ENCODE measurements at places on chromosomes 5 and 9.

DNA sequence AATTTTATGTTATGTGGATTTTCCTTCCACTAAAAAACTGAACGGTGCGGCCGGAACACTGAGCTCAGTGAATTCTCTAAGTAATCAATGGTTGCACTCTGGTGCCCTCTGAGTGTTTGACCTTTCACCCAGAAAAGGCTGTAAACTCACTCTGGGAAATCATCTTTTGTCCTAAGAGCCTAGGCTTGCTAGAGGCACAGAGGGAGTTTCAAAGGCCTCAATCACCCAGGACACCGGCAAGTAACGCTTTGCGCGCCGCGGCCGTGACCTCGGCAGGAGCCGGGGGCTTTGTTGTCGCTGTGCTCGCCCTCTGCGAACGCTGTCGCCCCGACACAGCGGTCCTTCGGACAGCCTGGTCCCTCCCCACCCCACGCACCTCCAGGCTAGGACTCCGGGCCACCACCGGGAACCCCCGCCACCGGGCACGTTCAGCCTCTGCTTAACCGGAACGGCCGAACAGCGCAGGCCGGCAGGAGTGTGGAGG lies 703 bp downstream of the ISCA1 start:
- no peak for DNase-seq

GRCh38 chr5:92633875-92634487 lies 947.0 kb downstream of the NR2F1-AS1 start:
- no peak for DNase-seq

- DNase-seq, result peak; percentile 22
These were observed 6.5 kb upstream of the TLE4 start for GRCh38 chr9:79565245-79565644.

DNA sequence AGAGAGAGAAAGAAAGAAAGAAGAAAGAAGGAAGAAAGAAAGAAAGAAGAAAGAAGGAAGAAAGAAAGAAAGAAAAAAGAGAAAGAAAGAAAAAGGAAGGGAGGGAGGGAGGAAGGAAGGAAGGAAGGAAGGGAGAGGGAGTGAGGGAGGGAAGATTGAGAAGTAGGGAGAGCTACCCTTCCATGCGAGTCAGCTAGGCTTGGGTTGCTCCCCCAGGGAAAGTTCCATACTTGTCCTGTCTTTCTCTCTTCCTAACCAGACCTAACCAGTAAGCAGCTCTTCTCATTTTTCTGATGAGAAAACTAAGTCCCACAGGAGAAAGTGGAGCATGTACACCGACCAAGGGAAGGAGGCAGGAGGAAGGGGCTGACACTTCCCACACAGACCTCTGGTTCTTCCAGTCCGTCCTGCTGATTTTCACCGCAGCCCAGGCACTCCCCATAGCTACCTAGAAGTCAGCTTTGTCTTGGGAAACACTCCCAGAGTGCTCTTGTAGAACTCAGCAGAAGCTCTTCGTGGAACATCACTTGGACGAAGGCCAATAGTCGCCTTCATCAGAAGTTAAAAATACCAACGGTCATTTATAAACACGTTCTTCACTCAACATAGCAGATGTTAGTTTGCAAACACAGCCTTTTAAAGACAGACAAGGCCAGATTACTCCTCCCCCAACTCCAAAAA lies 29.0 kb upstream of the ENTREP1 start:
- DNase-seq, result no peak

- no peak for DNase-seq
These were observed 22.2 kb upstream of the TMEM161B start for GRCh38 chr5:88290801-88291200.

DNA sequence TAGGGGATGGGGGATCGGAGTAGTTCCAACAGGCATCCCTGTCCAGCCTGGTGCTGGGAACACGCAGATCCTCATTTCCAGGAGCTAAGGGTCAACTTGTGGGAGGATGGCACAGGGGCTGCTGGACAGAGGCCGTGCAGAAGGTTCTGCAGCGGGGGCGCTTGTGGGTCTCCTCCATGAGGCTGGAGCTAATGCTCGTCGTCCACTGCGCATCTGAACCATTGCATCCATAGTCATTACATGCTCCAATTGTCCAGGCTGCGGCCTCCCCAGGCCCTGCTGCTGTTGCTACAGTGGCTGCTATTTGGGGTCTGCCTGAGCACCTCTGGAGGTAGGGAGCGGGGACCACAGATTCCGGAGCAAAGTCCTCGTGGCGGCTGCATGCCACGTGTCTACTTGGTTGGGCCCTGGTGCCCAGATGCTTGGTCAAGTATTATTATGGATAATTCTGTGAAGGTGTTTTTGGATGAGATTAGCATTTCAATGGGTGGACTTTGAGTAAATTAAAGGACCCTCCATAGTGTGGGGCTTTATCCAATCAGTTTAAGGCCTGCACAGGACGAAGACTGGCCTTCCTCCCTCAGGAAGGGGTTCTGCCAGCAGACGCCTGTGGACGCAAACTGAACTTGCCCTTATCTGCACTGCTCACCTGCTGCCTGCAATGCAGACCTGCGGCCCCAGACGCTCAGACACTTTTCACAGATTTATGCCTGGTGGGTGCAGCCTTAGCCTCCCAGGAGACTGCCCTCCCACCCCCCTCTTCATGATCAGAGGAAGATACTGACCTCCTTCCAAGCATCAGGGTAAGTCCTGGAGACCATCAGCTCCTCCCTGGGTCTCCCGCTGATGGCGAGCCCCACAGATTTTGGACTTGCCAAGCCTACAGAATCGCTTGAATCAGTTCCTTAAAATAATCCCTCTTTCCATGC lies 127.5 kb upstream of the IRX4 start:
- DNase-seq, result no peak

GRCh38 chr5:43769571-43770355 lies 166.8 kb downstream of the NNT start:
- no peak for DNase-seq

DNA sequence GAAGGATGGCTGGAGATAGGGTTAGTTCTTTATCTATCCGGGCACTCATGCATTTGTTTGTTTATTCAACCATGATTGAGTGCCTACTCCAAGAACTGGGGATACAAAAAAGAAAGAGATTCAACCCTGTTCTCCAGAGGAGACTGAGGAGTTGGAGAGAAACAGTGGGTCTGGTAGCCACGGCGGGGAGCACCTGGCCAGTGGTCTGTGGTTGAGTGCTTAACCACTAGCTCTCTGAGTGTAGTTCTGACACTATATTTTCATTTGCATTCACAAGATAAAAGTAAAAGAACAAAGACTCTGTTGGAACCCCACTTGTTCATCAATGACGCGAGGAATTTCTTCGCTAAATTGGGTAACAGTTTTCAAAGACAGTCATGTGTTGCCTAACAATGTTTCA lies 295.5 kb upstream of the MSX2 start:
- no peak for DNase-seq

DNA sequence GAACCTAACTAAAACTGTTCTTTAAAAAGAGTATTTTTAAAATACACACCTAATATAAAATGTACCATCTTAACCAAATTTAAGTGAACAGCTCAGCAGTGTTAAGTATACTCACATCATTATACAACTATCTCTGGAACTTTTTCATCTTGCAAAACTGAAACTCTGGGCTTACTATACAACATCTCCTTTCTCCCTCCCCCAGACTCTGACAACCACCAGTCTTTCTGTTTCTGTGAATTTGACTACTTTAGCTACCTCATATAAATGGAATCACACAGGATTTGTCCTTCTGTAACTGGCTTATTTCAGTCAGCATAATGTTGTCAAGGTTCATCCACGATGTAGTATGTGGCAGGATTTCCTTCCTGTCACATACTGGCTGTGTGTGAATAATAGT lies 93.5 kb downstream of the FOXD1 start:
- DNase-seq, result no peak

DNA sequence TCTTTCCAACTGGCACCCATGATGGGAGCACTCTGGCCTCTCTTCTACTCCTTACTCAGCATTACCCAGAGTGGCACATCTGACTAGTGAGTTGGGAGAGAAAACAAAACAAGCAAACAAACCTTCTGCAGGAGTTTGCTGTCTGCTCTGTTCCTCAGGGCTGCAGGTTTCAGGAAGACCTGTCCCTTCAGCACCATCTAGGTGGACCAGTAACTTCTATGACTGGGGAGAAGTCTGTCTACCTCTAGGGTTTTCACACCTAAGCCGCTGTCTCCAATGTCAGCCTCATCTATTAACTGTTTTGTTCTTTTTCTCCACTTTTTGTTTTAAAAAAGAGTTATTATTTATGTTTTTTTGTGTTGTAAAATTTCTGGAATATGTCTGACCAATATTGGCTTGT lies 58.7 kb downstream of the RAB3C start:
- DNase-seq, result no peak

DNA sequence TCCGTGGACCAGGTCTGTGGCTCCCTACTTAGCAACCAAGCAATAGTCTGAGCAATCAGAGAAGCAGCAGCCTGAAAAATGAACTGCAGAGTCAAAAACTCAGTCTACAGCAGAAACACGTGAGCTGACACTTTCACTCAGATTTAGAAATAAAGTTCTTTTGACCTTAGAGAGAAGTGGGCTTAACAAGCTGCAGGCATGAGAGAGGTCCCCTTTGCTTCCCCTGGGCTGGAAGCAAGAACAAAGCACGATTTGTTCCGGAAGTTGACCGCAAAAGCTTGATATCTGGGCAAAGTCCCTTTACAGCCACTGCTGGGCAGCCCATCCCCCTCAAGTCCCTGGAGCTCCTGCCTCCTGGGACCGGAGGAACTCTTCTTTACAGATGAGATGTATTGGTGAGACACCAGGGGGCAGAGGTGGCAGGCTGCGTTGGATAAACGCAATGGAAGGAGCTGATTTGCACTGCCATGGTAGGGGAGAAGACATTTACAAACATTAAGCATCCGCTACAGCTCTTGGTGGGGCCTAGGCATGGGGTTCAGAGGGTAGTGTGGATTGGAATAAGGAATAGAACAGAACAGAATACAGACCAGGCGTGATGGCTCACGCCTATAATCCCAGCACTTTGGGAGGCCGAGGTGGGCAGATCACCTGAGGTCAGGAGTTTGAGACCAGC lies 5.8 kb upstream of the SOWAHA start:
- no peak for DNase-seq

DNA sequence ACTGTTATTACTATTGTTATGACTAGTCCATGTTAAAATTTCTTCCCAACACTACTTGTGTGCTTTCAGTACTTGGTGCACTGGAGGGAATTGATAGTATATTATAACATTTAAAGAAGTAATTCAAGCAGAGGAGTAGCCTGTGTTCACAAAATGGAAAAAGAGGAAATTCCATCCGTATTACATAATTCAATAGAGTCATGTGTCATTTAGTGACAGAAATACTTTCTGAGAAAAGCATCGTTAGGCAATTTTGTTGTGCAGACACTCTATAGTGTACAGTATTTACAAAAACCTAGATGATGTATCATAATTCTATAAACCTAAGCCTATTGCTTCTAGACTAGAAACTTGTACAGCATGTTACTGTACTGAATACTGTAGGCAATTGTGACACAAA lies 78.3 kb upstream of the PCSK5 start:
- DNase-seq, result no peak

- DNase-seq, result peak; percentile 36
These were observed 416.9 kb downstream of the PSAT1 start for GRCh38 chr9:78713614-78714405.
